Stimulated activated CD4-positive, alpha-beta T cell treated with anti-CD3 and anti-CD28 coated beads, Interleukin-1b, Interleukin-23, amount 100 ng/mL, for 1 hour (primary cell): ENCODE measurements at places on chromosomes 4 and X.

- no peak for DNase-seq
These were observed 1.8 kb downstream of the DKK2 start for GRCh38 chr4:107034091-107034995.

DNA sequence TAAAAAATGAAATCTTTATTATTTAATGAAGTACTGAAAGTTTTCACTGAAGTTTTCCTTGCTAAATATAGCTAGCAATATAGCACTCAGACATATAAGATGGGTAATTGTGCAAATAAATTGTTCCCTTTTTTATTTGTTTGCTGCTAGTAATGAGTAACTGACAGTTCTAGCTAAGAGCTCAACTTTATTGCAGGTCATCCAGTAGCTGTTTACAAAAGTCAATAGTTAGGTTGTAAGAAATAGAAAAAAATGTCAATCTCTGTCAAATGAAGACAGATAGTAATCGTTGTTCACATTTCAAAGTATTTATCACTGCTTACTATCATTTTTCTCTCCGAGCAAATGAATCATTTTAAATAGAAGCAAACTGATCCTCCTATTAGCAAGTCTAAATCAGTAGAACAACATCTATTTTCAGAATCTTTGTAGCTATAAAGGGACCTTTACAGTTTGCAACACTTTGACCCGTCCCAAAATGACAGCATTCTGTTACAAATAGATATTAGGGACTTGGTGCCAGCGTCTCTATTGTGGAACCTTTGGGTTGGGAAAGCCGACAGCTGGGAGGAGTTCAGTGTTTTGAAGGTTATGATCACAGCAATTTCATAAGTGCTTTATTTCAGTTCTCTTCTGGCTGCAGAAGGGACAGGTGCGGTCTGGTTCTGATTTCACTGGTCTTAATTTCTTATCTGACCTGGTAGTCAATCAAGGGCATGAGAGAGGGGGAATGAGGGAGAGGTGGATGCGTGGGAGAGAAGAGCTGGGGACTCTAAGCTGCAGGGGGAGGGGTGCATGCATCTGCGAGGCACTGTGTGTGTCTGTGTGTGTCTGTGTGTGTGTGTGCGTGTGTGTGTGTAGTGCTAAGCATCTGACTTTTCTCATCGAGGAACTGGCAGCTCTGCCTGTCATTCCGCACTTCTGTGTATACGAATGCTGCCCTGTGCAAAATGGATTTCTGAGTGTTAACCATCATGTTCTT lies 227.9 kb upstream of the PITX2 start:
- no peak for DNase-seq

DNA sequence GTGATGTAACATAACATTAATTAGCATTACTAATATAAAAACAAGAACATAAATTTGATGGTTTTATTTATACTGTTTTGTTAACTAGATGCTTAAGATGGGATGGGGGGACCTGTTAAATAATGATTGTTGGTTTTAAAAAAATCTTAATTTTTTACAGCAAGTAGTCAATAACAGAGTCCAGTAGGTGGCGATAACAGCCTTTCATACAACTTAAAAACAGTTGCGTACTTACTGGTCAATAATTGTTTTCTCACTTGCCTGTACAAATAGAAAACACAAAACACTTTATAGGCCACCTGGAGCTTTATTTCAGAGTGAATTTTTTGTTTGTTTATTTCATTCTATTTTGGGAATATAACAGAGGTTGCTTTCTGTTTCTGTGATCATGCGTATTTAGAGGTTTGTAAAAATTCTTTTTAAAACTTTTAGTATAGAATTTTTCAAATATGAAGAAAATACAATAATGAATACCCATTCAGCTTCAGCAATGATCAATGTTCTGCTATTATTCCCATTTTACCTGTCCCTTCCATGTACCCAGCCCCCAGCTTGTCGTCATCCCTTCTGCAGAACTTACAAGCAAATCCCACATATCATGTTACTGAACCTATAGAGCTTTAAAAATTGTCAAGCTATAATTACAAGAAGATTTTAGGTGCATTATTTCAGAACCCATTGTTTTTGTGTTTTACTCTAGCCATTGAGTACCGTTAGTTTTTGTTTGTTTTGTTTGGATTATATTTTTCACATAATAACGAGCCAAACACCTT lies 97.1 kb downstream of the MRPL1 start:
- no peak for DNase-seq

DNA sequence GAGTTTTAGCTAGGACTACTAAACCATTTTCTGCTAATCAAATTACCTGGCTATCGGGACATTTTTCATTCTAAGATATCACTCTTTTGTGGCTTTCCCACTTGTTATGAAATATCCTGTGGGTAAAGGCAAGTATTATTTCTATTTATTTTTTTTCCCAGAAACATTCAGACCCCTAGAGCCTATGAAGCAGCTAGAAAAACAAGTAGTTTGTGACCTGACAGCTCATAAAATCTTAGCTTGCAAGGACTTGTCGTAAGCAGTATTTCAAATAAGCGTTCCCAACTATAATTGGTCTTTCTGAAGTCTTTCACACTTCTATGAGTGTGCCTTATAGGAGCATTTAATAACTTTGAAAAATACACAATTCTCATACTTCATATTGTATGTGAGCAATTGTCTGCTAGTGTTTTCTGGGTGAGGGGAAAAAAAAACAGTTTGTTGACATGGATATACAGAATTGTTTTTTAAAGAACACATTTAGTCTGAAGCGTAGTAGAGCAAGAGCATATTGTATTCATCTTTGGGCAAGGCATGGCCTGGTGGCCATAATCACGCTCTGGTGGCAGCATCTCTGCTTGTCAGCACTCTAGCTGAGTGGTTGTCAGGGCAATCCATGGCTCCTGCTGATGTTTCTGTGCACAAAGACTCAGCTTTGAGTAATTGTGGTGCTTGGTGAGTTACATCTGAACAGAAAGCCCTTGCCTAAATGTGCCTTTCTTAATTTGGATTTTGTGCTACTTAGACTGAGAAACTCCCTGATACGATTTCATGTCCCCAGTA lies 2.6 kb downstream of the MCUB start:
- DNase-seq, result no peak

DNA sequence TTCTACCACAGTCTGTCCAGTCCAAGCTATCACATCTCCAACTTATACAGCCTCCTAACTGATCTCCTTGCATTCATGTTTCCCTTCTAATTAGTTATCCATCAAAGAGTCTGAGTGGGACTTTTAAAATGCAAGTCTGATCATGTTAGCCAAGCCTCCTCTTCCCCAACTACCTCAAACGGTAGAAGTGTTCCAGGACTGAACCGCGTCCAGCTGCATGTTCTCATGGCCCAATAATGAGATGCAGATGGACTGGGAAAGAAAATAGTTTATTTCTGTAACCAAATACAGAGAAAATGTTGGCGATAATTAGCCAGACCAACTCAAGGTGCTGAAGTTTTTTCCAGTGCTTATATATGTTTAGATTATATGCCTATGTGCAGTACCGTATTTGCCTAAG lies 46.6 kb upstream of the PPP1R2C start:
- DNase-seq, result no peak

- no peak for DNase-seq
These were observed 253.9 kb downstream of the GLUD2 start for GRCh38 chrX:121301356-121301755.

DNA sequence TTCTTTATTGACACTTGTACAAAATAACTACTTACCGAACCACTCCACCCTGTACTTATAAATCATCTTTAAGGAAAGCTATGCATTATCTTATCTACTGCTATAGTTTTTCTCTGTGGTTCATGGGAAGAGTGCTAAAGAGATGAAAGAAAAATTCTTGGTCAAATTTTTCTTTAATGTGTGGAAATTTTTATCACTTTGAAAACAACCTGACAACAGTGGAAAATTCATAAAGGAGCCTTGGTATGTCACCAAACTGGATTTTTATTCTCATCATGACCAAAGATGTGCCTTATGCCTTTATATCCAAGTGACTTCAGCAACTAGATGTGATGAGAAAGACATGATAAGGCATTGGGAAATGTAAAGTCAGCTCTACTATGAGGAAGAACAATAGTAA lies 67.2 kb upstream of the SPP1 start:
- DNase-seq, result no peak

GRCh38 chr4:95129821-95130311 lies 372.1 kb downstream of the BMPR1B start:
- DNase-seq, result no peak

DNA sequence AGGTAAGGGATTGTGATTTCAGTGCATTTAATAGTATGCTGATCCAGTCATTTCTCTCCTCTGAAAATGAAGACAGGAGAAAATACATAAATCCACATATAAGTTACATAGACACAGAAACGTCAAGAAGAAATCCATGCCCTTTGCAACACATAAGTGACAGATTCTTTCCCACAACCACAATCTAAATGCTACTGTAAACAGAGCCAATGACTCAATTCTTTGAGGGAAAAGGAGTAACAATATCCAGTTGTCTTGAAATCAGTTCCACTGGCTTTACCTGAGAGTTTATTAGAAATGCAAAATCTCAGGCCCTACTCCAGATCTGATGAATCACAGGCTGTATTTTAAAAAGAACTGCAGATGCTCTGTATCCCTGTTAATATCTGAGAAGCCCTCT lies 66.4 kb downstream of the ARAP2 start:
- no peak for DNase-seq

DNA sequence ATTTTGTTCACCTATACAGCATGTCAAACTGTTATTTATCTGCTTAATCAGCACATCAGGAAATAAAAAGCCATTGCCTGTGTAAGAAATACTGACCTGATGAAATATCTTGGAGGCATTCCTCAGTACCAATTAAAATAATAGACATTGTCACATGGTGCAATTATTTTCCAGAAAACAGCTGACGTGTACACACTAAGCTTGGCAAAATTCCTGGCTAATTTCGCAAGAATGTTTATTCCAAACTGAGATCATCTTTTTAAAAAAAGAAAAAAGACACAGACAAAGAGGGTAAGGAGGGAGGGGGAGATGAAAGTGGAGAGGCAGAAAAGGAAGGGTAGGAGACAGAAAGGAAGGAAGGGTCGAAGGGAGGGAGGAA lies 61.9 kb upstream of the NFKB1 start:
- DNase-seq, result no peak

DNA sequence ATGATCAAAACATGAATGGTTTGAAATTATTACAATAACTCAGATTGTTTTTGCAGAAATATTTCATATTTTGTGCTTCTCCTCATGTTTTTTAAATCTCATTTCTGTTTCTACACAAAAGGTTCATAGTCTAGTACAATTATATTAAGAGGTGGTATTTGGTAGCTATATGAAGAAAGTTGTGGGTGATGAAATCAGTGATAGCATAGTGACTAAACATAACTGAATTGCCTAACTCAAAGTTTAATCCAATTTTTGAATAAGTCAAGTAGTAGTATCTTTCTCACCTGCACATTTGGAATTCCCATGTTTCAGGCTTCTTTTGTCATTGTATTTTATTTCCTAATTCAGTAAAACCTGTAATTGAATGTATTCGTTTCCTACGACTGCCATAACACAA lies 648.7 kb downstream of the GRID2 start:
- no peak for DNase-seq
